ENCODE measurements at places on chromosomes 7 and 10. TPM values are rescaled to one million over a fixed set of nuclear protein-coding genes. Genes with fewer than 3 reads are reported as not detected.

DNA sequence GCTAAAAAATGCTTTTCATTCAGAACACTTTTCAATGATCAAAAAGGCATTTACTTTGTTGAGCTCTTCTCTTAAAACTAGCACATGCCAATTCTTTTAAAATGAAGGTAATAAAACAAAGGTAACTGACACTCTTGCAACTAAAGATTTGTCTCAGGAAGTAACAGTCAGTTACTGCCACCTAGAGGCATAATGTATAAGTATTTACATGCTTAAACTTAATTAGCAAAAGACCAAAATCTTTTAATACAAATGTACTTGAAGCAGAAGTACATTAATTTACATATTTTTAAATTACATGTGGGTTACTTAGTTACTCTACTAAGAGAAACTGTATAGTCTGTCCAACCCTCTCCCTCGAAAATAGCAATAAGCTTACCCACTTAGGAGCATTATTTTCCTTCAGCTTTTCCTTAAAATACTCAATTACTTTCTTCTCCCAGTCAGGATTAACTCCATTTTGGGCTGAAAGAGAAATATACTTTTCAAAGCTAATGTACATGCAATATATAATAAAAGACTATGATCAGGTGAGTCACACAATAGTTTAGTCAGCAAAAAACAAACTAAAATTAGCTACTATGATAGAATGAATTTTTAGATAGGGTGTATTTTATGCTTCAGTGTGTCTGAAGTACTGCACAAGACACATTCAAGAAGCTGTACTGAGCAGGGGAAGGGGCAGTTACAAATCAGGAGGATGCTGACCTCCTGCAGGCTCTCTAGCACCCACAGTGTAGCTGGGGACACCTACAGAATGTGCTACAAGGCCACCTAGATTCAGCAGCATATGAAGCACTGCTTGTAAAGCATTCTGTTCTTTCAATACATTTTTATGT is 13.0 kb downstream of the MCMBP start:
- peak; percentile 69 for DNase-seq

DNA sequence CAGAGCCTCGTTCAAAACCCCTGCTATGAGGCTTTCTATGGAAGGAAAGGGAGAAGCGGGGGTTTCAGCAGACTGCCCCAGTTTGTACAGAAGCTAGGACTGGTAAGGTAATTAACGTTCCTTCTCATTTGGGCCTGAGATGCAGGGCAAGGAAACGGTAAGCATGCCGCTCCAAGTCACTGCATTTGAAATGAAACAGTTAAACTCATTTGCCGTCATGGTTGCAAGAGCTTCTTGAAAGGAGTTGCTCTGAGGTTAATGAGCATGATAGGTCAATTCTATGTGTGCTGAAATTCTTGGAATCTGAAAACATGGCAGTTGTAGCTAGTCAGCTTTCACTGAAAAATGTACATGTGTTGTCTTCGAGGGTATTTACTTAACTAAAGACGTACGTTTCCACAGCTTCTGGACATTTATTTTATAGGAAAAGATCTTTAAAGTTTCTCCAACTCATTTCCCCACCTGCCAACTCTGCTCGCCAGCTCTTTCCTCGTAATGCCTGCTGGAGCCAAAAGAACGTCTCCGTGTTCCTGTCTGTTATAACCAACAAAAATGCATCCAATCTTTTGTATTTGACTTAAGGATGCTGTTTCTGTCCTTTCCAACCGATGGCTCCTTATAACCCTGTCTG is 73.3 kb downstream of the ADAM12 start:
- no peak for DNase-seq

- DNase-seq, result no peak
Measured at GRCh38 chr10:43700306-43700705, 51.6 kb upstream of the ZNF32 start.

SUMF2 gene
- total RNA-seq, result 209 TPM
